Stimulated activated CD4-positive, alpha-beta T cell treated with anti-CD3 and anti-CD28 coated beads, Interleukin-1b, Interleukin-23, amount 100 ng/mL, for 1 hour (primary cell): ENCODE measurements at places on chromosomes 1 and 21.

GRCh38 chr21:18252680-18253079 is 8.0 kb downstream of the CHODL start:
- no peak for DNase-seq

- no peak for DNase-seq
Observed at GRCh38 chr1:215603319-215603718, 36.2 kb downstream of the KCTD3 start.

GRCh38 chr1:204261266-204261665 is 47.5 kb upstream of the GOLT1A start:
- DNase-seq: no peak

GRCh38 chr1:26259005-26259404 is 20.9 kb upstream of the SH3BGRL3 start:
- no peak for DNase-seq

- DNase-seq: no peak
Observed at GRCh38 chr1:231666937-231667608, 40.5 kb downstream of the DISC1 start.

- DNase-seq: no peak
Observed at GRCh38 chr1:3162322-3162882, 93.4 kb downstream of the PRDM16 start.

- DNase-seq: no peak
Observed at GRCh38 chr21:41593760-41594138, 85.8 kb upstream of the TMPRSS2 start.

- no peak for DNase-seq
Observed at GRCh38 chr1:26155370-26156284, 3.3 kb upstream of the FAM110D start.

GRCh38 chr1:209256766-209257350 is 326.7 kb upstream of the CAMK1G start:
- no peak for DNase-seq

DNA sequence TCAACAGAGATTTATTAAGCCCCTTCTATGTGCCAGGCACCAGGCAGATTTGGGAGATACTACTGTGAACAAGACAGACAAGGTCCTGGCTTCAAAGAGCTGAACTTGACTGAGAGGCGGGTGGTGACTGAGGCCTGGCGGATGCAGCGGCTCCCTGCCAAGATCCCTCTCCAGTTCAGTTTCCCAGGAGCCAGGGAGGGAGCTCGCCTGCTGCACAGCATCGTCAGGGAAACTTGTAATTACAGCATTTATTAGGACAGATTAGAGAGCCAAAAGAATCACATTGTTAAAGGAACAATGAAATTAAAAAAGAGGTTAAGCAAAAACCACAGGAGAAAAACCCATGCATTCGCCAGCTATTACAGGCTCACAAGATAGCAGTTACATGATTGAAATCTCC is 55.3 kb downstream of the ETS2 start:
- DNase-seq: no peak

DNA sequence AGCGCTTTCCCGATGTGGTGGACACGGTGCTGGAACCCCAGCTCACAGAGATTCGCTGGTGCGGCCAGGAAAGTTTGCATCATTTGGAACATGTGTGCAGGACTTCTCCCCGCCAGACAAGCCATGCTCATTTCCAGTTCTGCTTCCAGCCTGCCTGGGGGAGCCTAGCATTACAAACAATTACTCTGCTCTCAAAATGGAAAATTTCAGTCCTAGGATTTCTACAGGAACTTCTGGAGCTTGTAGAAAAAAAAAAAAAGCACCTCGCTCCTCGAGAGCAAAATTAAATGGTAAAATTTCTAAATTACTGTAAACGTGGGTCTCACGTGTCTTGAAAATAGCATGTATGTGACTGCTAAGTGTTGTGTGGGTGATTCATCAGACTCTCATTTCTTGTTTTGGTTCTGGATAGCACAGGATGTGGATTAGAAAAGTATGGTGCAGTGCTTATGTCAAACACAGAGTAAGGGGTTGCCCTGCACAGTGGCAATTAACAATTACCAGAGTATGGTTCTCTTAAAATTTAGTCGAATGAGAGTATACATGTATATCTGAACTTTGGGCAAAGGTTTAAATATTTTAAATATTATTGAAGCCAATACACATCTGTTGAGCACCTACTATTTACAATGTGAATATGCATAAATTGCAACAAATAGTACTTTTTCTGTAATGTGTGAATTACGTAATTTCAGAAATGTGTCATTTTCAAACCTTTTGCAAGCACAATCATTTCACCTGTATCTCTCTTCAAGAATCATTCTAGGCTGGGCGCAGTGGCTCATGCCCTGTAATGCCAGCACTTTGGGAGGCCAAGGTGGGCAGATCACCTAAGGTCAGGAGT is 61.8 kb upstream of the PTGFRN start:
- DNase-seq: no peak

DNA sequence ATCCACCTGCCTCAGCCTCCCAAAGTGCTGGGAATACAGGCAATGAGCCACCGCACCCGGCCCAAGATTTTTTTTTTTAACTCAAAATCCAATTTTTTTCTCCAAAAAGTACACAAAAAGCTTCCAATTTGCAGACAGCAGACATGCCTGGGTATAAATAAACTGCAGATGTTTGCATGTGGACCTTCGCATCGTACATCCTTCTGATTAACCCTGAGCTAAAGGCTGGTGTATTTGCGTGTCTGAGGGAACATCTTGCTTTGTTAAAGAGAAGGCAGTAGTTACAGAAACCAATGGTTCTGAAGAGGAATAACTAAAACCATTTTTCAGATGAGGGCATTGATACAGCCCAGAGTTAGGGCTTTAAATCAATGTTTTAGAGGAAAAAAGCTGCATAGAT is 12.7 kb downstream of the BCAR3 start:
- DNase-seq: no peak

DNA sequence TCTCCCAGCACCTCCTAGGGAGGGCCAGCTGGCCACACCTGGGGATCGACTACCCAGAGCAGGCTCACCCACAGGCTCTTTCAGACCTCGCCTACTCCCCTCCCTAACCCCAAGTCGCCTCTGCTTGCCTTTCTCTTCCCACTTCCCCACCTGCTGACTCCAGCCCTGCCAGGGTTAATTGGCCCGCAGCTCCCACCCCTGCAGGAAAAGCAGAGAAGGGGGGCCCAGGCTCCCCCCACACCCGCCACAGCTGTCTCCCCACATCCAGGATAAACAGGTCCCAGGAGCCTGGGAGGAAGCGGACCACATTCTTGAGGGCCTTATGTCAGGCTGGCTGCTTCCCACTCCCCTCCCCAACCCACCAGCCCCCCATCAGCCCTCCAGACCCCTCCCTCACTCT is 45.0 kb downstream of the TAS1R2 start:
- no peak for DNase-seq

- peak; percentile 84 for DNase-seq
Observed at GRCh38 chr1:12173631-12174121, 6.9 kb downstream of the TNFRSF1B start.

- no peak for DNase-seq
Observed at GRCh38 chr1:6235296-6235677, 477 bp downstream of the ICMT start.

GRCh38 chr1:243926803-243927245 is 76.8 kb upstream of the AKT3 start:
- DNase-seq: no peak

GRCh38 chr1:3626025-3626424 is 1.2 kb downstream of the TPRG1L start:
- no peak for DNase-seq
